ENCODE measurements at places on chromosomes 5 and 9.

DNA sequence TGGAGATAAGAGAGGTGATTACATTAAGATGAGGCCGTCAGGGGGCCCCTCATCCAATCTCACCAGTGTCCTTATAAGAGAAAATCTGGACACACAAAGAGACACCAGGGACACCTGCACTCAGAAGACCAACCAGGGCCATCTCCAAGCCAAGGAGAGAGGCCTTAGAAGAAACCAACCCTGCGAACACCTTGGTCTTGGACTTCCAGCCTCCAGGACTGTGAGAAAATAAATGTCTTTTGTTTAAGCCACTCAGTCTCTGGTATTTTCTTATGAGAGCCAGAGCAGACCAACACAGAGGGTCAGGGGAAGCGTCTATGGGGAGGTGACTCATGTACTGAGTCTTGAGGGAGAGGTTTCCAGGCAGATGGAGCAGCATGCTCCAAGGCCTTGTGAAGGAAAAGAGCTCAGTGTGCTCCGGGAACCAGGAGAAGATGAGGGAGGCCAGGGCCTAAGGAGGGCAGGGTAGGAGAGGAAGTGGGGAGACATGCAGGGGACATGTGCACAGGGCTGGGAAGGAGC, 5.4 kb downstream of the PHYKPL start:
- DNase-seq = no peak

DNA sequence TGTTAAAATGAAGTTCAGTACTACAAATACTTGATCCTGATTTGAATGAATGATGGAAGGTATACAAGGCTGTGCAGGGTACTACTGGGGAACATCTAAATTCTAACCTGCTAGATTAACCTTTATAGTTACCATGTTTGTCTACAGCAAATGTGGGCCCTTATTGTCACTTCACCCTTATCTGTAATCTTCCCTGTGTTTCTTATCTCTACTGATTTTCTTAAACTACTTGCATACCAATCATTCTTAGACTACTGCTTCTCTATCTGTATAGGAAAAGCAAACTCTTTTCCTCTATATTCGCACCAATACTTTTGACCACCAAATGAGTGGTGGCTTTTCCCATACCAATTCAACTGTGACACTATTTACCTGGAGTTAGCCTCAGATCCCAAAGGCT, 210.7 kb downstream of the HINT1 start:
- no peak for DNase-seq

DNA sequence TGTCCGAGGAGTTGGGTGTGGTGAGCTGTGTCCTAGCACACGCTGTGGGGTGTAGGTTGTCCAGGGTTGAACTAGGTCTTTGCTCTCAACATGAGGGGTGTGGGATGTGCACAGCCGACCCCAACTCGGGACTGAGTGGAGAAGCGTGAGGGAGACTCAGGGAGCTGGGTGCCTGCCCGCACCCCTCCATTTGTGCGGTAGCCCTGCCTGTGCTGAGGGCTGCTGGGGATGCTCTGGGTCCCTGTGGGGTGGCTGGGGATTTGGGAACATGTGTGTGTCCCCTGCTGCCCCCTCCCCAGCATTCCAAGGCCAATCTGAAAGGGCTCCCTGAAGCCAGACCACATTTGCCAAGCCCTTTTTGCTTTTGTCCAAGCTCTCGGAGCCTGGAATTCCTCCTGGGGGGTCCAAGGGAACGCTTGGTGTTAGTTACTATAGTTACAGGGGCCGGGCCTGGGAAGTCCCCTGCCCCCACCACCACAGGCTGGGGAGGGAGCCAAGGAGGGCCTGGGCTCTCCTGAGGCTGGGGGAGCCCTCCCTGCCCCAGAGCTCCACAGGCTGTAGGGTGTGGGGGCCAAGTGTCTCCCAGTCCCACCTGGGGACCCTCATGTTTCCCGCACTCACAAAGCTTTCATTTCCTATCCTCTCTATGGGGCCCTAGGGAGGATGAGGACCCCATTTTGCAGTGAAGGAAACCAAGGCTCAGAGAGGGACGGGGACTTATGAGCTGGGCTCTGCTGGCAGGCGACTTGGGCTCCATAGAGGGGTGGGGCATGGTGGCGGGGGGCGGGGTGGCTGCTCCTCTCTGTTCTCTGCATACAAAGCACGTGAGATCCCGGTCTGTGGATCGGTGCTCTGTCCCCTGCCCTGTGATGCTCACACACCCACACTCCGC, 1.1 kb downstream of the CRB2 start:
- no peak for DNase-seq

GRCh38 chr9:122819326-122819725, 9.1 kb downstream of the PDCL start:
- DNase-seq = no peak

DNA sequence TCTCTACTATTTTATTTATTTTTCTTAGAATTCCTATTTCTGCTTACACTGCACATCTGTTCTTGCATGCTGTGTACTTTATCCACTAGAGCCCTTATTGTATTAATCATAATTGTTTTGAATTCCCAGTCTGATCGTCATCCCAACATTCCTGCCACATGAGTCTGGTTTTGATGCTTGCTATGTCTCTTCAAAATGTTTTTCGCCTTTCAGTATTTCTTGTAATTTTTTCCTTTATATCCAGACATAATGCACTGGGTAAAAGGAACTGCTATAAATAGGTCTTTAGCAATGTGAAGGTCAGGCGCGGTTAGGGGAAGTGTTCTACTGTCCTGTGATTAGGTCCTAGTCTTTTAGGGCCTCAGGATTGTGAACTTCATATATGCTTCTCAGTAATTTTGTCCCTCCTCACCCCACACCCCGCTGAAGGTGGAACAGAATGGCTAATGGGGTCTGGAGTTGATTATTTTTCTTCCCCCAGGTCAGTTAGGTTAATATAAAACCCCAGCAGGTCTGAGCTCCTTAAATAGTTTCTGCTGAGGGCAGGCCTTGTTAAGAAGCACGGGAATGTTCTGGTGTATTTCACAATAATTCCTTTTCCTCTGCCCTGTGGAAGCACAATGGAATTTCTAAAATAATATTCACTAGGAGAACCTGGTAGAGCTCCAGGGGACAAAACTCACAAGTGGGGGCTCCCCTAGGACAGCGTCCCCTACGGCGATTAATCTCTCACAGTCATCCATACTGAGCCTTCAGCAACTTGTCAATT, 146.6 kb upstream of the TUT7 start:
- DNase-seq = no peak

DNA sequence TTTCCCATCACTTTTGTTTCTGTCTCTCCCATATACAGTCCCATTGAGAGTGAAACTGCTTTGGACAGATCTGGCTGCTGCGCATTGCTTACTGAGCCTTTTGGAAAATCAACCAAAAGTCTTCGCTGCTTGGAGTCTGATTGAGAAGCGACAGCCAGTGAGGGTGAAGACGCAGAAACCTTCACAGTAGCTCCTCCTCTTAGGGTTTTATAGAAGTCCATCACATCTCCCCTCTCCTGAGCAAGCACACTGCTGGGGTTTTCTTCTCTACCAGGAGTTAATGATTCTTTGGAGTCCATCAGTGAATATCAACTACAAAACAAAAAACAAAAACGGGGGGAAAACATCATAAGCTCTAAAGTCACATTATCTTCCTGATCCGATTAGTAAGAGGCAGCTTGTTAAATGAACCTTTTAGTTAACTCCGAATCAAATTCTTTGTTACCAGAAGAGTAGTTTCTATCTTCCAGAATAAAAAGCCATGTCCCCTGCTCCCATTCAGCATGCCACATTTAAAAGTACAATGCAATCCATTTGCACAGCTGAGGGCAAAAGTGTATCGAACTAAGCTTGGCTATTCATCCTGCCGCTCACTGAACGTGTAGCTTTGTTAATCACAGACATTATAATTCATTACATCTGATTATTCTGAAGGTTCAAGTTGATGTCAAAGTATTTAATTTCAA, 2.8 kb downstream of the NR3C1 start:
- DNase-seq = no peak

DNA sequence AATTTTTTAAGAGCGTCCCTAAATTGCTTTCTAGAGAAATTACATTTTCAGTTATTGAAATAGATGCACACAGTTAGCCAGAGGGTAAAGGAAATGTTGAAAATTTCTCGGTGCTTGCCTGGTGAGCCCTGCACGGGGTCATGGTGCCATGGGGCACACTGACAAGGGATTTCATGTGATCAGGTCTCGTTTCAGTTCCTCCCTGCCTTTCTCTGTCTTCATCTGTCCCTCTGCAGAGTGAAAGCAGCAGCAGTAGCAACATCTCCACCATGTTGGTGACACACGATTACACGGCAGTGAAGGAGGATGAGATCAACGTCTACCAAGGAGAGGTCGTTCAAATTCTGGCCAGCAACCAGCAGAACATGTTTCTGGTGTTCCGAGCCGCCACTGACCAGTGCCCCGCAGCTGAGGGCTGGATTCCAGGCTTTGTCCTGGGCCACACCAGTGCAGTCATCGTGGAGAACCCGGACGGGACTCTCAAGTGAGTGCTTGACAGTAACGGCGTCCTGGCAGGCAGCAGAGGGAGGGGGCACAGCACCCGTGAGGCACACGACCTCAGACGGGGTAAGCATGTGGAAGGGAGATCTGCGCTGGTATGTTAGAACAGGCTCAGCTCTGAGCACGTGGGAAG, 89.1 kb upstream of the OTULINL start:
- DNase-seq = no peak

DNA sequence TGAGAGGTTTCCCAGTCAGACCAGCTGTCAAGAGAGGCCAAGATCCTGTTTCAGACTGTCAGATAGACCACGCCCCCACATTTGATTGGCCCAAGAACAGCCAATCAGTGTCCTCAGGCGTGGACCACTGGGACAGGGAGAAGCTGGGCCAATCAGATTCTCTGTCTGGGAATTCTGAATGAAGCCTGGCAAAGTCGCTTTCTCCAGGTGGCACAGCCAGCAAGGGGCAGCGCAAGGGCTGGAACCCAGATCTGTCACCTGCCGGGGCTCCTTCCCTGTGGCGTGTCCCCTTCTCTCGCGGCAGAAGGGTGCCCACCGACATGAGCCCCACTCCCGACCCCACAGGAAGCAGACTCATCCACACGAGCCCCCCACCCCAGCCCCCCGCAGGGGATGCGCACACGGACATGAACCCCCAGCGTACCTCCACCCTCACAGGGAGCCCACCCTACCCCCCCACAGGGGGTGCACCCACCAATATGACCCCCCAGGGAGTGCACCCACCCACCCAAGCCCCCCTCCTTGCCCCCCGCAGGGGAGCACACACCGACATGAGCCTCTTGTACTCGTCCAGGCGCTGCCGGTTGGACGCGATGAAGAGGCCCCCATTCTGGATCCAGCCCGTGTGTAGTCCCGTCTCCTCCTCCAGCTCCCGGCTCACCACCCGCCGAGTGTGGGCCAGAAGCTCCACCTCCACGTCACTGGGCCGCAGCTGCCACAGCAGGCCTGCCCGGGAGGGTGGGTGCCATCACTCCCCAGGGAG, 6.1 kb downstream of the SARDH start:
- no peak for DNase-seq

DNA sequence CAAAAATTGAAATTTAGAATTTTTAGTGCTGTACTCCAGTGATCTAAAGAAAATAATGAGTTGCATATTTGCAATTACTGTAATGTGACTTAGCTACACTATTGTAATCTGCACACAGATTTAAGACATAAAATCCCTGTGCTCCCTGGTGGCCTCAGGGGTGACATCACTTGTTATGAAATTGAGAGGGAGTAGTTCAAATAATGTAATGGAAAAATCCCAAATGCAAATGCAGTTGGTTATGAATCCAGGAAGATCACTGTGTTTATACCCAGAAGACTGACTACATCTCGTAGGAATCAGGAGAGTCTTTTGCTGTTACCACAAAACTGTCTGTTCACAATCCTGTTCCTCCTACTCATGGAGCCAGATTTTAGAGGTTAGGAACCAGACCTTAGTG, 178.7 kb upstream of the FBXL17 start:
- no peak for DNase-seq

DNA sequence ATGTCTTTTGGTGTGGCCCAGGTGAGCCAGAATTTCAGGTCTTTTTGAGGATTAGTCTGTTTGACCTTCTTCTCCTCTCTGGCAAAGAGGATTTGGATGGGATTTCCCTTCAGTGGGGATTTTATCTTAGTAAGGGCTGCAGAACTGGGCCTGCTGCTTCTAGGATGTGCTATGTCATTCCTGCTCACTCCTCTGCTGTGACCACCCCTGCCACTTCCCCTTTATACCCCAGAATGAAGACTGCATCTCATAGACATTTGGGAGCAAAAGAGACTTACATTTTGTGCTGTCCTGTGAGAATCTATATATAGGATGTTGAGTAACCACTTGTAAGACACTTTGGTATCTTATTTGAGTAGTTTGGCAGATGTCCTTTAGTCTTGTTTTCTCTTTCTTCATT, 76.2 kb downstream of the ARHGAP26 start:
- no peak for DNase-seq

DNA sequence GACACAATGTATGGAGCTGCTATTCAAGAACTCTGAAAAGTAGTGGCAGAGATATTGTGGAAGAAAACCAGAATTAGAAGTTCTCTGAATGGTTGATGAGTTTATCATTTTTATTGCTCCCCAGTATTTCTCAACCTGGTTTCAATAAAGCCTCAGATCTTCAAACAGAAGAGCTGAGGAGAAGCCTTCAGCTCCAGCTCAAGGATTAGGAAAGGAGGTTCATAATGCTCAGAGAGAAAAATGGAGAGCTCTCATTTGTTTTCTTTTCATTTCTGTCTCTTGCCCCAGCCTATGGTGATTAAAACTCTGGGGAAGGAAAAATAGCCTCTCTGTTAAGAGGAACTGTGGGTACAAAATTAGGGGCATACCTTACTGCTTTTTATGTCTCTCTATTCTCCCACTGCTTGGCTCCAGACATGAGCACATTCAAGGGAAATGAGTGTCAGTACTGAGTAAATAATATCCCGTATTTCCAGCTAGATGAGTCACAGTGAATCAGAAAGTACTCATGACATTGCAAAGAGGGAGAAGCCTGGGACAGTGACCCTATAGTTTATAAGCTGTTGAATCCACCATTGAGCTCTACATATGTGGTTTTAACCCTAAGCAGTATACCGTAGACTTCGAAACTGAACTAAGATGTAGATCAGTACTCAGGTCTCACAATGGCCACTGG, 138.1 kb downstream of the EMB start:
- no peak for DNase-seq

- no peak for DNase-seq
Observed at GRCh38 chr5:109411149-109411514, 1.4 kb upstream of the PJA2 start.
